ENCODE measurements at places on chromosomes 2 and 18.

DNA sequence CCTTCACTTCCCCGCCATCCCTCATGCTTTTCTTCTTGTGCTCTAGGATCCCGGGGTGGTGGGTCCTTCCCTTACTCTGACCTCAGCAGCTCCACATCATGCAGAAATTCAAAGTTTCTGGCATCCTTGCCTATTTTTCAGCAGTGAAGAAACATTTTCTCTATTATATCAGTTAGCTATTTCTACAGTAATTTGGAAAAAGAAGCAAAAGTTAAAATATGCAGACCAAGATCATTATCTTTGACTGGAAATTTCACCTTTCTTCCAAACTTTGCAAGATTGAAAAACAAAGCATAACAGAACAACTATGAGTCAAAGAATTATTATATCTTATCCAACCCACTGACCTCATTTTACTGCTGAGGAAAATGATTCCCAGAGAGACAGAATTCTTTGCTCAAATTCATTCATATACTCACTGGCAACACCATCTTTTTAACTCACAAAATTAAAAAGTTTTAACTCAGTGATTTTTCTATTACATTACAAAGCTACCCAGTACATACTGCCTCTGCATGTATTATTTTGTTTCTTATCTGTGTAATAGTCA lies 40.5 kb downstream of the ANTXR1 start:
- DNase-seq: no peak

GRCh38 chr18:45806226-45806625 lies 19.2 kb upstream of the SIGLEC15 start:
- no peak for DNase-seq

DNA sequence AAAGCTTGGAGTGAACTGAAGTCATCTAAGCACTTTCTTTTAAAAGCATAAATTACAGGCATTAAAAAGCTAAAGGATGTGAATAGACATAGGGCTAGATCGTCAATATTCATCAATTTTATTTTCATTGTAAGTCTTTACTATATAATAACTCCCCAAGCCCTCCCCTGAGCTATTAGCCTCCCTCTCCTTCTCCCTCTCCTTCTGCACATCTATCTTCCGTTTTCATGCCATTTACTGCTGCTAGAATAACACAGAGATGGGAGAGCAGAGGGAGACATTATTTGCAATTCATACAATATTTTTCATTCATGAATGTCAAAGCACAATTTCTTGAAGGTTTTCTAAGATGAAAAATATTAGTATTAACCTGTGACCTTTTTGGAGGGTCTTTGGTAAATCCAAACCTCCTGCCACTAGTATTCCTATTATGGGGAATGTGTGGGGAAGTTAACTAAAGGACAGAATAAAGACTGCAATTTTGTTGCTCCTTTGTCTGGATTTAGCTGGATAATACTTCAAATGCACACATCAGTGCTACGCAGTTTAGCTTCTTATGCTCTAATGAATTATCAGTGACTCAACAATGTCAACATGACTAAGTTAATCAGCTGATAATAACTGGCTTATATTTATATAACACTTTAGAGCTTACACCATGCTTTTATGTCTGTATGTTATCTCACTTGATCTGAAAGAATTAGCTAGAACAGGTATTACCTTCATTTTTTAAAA lies 28.2 kb upstream of the MFF start:
- DNase-seq: no peak

- DNase-seq: no peak
These were observed 618 bp upstream of the TNS1 start for GRCh38 chr2:218003281-218003944.

DNA sequence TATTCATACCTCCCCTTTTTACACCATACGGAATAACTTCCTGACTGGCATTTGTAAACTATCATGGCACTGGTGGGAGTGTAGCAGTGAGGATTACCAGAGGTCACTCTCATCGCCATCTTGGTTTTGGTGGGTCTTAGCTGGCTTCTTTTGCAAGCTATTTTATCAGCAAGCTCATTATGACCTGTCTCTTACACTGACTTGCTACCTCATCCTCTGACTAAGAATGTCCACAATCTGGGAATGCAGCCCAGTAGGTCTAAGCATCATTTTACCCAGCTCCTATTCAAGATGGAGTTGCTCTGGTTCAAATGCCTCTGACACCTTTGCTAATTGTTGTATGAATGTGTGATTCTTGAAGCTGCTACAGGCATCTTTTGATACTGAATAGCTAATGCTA lies 950.8 kb upstream of the SLC39A10 start:
- DNase-seq: no peak

GRCh38 chr18:52216109-52216508 lies 123.9 kb upstream of the DCC start:
- no peak for DNase-seq

DNA sequence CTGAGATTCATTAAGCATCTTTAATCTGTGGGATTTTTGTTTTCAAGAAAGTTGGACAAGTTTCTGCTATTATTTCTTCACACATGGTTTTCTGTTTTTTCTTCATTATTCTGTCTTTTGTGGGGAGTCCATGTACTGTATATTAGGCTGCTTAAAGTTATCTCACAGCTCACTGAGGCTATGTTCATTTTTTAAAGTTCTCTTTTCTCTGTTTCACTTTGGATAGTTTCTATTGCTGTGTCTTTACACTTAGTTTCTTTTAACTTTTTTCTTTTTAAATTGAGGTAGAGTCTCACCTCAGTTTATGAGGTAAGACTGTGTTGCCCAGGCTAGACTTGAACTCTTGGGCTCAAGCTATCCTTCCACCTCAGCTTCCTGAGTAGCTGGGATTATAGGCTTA lies 8.6 kb downstream of the OSBPL6 start:
- DNase-seq: no peak

DNA sequence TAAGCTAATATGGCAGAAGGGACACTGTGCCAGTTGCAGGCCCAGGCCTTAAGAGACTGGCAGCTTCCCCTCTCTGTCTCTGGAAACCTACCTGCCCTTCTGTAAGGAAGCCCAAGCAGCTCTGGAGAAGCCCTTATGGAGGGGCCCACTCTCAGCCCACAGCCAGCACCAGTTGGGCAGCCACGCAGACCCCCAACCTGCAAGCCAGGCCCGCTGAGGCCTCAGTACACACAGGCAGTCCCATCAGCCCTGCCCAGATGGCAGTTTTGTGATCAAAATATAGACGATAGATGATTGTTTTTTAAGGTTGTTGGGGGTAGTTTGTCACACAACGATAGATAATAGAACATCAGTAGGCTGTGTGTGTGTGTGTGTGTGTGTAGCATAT lies 36.8 kb upstream of the ALPP start:
- DNase-seq: no peak

DNA sequence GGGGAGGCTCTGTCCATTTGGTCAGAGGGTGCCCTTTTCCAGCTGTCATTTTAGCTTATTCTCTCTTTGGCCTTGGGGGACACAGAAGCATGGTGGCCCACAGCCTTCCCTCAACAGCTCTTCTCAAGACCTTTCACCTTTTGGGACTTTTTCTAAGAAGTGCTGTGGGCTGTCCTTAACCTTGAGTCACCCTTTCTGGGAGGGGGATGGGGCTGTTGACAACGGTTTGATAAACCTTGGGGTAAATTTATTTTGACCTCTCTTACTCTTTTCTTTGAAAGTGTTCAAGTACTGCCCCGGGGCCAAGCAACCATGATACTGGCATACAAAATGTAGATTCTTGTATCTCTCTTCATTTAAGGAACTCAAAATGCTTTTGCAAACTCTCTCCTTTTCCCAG lies 13.7 kb downstream of the IGFBP5 start:
- DNase-seq: no peak

GRCh38 chr18:24678107-24678506 lies 217.7 kb downstream of the HRH4 start:
- no peak for DNase-seq

DNA sequence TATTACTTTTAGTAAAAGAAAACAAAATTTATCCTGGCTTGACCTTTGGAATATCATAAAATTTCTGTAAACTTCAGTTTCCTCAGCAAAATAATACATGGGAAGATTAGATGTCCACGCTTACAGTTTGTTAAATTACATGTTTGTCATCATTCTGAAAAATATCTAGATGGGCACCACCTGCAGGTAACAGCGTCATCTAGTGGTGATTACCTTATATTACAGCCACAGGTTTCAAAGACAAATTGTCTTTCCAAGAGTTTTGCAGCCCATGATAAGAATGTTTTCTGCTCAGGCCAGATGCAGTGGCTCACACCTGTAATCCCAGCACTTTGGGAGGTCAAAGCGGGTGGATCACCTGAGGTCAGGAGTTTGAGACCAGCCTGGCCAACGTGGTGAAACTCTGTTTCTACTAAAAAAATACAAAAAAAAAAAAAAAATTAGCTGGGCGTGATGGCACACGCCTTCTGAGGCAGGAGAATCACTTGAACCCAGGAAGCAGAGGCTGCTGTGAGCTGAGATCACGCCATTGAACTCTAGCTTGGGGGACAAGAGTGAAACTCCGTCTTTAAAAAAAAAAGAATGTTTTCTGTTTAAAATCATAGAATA lies 96.3 kb upstream of the RASGRP3 start:
- no peak for DNase-seq

- no peak for DNase-seq
These were observed 67.6 kb upstream of the RBBP8 start for GRCh38 chr18:22865354-22866116.

GRCh38 chr18:10421859-10422258 lies 32.6 kb upstream of the APCDD1 start:
- no peak for DNase-seq

- DNase-seq: no peak
These were observed 77.2 kb upstream of the NFU1 start for GRCh38 chr2:69514406-69514805.

DNA sequence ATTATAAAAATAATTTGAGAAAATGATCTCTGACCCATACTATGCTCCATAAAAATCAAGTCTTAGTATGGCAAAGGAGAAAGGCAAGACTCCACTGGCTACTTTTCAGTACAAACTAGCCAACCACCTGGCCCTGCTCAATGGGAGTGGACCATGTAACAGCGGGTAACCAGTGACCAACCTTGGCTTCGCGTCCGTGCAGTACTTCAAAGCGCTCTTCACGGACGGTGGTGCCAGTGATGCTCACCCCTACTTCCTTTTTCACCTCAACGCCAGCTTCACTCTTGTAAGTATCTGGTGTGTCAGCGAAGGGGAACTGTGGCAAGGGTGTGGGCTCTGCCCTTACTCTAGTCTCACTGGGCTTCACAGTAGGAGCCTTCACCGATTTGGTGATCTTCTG lies 23.3 kb downstream of the TTN start:
- no peak for DNase-seq

DNA sequence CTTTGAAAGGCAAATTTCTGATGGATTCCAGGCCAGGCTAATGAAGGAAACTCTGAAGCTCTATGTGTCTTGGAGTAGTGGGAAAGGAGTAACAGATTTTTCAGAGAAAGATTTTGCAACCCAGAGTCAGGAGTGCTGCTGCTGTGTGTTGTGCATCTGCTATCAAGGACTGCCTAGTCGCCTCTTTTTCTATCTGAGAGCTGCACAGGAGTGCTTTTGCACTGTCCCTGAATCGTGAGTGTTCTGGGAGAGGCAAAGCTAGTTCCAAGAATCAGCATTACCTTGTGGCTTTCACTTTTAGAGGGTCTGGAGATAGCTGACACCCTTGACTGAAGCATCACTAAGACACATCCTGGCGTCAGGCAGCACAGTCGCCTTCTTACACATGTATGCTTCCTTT lies 336.4 kb downstream of the PARD3B start:
- DNase-seq: no peak

DNA sequence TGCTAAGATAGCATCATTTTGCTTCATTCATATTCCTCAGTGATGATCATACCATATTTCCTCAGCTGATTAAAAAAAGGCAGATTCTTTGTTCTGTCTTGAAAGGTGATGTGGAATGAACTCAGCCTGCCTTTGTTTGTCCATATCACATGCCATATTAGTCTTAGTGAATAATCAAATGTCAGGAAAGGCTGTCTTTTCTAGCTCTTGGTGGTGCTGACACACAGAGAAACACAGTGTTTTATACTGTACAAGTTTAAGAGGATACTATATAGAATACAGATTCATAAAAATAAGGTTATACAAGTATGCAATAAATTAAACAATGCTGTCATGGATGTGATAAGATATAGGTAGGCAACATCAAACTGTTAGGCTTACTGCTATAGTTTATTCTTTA lies 97.1 kb upstream of the FAM98A start:
- DNase-seq: no peak

GRCh38 chr2:64179582-64180321 lies 35.5 kb upstream of the PELI1 start:
- no peak for DNase-seq

DNA sequence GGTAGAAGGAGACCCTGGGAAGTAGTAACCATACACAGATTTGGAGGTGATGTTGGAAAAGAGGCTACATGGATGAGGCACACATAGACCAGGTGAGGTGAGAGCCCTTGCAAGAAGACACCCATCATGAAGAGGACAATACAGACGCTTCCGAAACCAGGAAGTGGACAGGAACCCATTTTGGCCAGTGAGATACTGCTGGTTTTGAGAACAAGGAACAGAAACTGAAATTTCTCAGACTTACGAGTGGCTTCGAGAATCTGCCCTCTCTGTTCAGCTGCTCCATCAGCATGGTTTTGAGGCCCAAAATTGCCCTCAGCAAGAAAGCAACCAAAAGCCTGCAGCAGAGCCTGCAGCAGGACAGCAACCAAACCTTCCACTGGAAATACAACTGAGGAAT lies 479.1 kb upstream of the NRXN1 start:
- DNase-seq: no peak

DNA sequence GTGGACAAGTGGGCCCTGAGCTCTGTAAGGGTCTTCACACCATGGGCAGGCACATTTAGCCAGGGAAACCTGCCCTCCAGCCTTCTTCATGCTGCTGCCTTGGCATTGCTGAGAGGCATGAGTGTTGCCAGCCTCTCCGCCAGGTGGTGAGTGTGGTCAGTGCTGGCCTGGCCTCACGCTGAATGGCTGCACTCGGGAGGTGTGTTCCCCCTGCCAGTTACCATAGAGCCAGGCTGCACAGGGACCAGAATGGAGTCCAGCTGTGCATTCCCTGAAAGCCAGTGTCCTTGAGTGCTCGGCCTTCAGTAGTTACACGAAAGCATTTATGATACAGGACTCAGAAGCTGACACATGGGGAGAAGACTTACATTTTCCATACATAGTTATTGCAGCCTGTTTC lies 139.7 kb downstream of the ATP9B start:
- peak; percentile 55 for DNase-seq

- no peak for DNase-seq
These were observed 217.1 kb downstream of the TCF4 start for GRCh38 chr18:55370936-55371335.

- DNase-seq: no peak
These were observed 26.3 kb upstream of the COBLL1 start for GRCh38 chr2:164867779-164868397.
